Thoracic aorta (tissue), 2 donors: ENCODE measurements at places on chromosomes 2 and 18. TPM values are rescaled to one million over a fixed set of nuclear protein-coding genes. Genes with fewer than 3 reads are reported as not detected.

AGXT gene
- total RNA-seq, result not detected

TSPYL6 gene
- total RNA-seq, result not detected

CREB1 gene
- 49.0 TPM for total RNA-seq

ELOA2 gene
- total RNA-seq, result not detected

REG1A gene
- total RNA-seq, result 12.8 TPM

AQP12A gene
- total RNA-seq, result not detected

ANKMY1 gene
- total RNA-seq, result 44.8 TPM

LCT gene
- not detected for total RNA-seq

RAB27B gene
- total RNA-seq, result 0.42 TPM

AAMP gene
- 97.5 TPM for total RNA-seq

BCL2 gene
- total RNA-seq, result 29.3 TPM

FBXO48 gene
- 0.41 TPM for total RNA-seq

MERTK gene
- total RNA-seq, result 69.9 TPM

SCRN3 gene
- 25.0 TPM for total RNA-seq

LIMS2 gene
- total RNA-seq, result 177 TPM

CCDC150 gene
- not detected for total RNA-seq

SERPINB10 gene
- not detected for total RNA-seq

GPR45 gene
- total RNA-seq, result not detected
